ENCODE measurements at places on chromosomes 13 and 19.

GRCh38 chr13:80086304-80086721 is 254.6 kb downstream of the SPRY2 start:
- DNase-seq, result no peak

GRCh38 chr13:59203855-59204254 is 959.9 kb downstream of the DIAPH3 start:
- no peak for DNase-seq

DNA sequence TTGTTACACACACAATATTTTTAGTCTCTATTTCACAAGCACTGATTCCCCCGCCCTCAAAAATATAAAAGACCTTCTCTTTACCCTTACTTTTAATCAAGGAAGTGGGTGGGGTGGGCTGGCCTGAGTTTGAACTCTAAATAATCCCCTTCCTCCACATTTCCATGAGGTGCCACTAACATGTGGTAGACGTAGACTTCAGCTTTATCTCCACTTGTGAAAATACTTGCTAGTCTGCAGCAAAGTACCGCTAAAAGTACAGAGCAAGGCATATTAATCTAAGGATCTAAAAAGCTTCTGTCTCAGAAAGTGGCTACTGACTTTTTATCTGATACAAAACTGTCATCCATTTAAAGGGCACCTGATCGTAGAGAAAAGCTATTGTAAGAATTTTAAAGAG is 739.6 kb upstream of the SLC10A2 start:
- no peak for DNase-seq

GRCh38 chr13:106088085-106088484 is 447.4 kb downstream of the EFNB2 start:
- DNase-seq, result no peak

- DNase-seq, result no peak
Measured at GRCh38 chr13:43289470-43290255, 266.3 kb downstream of the DNAJC15 start.

GRCh38 chr13:60538566-60538965 is 141.5 kb downstream of the TDRD3 start:
- no peak for DNase-seq

GRCh38 chr19:47723581-47723940 is 10.3 kb downstream of the EHD2 start:
- DNase-seq, result no peak

DNA sequence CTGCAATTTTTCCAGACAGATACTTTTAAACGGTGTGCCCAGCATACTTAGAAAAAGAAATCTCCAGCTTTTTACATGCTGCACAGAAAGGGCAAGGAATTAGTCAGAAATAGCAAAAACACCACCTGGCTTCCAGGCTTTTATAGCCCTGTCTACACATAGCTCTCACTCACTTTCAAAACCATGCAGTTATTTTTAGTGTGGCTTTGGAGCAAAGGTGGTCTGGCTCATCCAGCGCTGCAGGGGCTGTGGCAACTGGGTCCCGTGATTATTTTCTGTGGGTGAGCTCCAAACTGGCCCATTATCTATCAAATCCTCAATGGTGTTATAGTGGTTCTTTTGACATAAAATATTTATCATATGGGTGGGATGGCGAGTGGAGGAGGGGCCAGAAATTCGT is 57.0 kb downstream of the COL4A2 start:
- DNase-seq, result no peak

GRCh38 chr13:43363156-43363953 is 340.0 kb downstream of the DNAJC15 start:
- DNase-seq, result no peak

GRCh38 chr13:36713887-36714286 is 40.1 kb downstream of the SERTM1 start:
- DNase-seq, result no peak

DNA sequence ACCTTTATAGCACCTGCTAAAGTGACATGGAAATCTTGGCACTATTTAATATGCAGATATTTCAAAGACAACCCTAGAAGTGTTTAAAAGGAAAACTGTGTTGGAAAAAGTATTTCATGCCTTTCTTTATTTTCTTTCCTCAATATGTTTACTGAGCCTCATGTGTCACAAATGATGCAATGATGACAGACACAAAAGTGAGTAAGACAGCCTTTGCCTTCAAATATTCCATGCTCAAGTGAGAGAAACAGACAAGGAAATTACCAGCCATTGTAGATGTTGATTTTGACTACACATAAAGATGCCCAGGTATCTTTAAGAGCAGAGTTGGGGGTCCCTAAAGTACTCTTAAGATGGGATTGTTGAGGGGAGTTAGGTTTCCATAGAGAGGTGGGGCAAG is 48.0 kb upstream of the TPP2 start:
- DNase-seq, result no peak

GRCh38 chr19:11494634-11495285 is 10.9 kb downstream of the ZNF653 start:
- no peak for DNase-seq

- no peak for DNase-seq
Measured at GRCh38 chr13:67033170-67033569, 197.0 kb downstream of the PCDH9 start.

DNA sequence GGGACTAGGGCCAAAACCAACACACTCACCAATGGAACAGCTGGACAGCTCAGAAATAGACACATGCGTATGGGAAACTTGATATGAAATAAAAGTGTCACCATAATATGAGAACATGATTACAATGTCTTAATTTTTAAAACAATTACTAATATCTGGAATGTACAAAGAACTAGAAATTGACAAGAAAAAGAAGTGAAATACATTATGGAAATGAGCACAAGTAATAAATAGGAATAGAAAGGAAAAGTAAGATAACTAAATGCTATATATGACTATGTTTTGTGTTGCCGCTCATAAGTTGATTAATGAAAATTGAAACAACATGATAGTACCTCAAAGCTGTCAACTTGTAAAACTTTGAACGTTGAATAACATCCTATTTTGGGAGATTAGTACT is 801.1 kb downstream of the SLITRK5 start:
- DNase-seq, result no peak

DNA sequence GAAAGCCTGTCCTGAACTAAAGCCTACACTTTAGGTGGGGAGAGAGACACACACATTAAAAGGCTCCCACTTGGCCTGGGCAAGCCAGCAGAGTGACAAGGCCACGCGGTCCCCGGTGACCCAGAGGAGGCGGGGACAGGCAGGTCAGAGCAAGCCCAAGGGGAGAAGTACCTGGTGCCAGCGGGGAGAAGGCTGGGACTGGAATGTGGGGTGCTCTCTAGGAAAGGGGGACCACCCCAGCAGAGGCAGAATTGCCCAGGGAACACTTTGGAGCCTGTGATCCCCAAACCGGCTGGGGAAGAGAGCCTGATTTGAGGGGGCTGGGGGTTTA is 82.3 kb downstream of the RAB20 start:
- DNase-seq, result no peak

DNA sequence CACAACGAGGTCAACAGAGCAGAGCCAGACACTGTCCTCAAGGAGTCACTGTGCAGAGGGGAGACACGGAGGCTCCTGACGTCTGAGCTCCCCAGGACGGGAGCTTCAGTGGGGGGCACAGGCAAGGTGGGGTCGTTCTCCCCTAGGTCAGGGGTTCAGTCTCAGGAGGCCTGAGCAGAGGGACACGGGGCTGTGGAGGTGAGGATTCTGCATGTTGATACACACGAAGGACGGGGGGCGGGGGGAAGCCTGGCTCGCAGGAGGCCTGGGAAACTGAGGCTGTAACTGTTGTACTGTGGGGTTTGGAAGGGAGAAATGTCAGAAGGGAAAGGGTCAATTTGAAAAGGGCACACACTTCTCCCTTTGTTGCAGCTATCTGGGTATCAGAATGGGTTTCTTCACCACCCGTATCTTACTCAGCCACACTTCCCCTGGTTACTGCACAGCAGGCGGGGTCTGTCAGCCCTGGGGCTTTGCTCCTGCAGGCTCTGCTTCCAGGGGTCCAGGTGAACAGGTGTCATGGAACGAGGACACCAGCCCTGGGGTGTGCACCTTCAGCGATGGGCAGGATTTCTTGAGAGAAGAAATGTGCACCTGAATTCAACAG is 748 bp upstream of the SIGLEC8 start:
- DNase-seq, result no peak

- no peak for DNase-seq
Measured at GRCh38 chr13:38334845-38335244, 14.8 kb upstream of the UFM1 start.

DNA sequence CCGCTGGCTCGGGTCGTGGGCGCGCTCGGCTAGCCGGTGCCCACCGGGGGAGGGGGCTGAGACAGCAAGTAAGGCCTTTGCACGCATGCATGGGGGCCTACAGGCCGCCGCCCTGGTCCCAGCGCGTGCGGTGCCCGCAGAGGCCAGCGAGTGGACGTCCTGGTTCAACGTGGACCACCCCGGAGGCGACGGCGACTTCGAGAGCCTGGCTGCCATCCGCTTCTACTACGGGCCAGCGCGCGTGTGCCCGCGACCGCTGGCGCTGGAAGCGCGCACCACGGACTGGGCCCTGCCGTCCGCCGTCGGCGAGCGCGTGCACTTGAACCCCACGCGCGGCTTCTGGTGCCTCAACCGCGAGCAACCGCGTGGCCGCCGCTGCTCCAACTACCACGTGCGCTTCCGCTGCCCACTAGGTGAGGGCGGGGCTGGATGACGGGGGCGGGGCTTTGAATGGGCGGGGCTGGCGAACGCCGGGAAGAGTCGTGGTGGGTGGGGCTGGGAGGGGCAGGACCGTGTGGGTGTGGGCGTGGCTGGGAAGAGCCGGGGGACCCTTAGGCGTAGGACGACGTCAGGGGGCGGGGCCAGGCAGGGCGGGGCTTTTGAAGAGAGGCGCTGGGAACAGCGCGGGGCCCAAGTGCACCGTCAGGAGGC is 2.1 kb downstream of the CILP2 start:
- DNase-seq, result no peak

DNA sequence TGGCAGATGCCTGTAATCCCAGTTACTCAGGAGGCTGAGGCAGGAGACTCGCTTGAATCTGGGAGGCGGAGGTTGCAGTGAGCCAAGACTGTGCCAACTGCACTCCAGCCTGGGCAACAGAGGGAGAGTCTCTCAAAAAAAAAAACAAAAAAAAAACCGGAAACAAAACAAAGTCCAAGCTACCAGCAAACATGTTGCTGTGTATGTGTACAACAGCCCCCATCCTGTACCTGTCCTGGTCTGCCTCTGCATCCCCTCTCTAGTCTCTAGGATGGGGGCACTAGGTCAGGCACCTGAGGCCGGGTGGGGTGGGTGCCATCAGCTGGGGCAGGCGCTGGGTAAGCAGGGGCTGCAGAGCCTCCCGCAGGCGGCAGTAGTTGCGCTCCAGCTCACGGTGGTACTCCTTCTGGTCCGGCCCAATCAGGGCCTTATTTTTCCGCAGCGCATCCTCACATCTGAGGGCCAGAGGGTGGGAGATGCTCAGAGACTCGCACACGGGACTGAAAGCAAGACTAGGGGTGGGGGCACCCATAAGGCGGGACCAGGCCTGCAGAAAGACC is 2.8 kb upstream of the KANK2 start:
- no peak for DNase-seq

DNA sequence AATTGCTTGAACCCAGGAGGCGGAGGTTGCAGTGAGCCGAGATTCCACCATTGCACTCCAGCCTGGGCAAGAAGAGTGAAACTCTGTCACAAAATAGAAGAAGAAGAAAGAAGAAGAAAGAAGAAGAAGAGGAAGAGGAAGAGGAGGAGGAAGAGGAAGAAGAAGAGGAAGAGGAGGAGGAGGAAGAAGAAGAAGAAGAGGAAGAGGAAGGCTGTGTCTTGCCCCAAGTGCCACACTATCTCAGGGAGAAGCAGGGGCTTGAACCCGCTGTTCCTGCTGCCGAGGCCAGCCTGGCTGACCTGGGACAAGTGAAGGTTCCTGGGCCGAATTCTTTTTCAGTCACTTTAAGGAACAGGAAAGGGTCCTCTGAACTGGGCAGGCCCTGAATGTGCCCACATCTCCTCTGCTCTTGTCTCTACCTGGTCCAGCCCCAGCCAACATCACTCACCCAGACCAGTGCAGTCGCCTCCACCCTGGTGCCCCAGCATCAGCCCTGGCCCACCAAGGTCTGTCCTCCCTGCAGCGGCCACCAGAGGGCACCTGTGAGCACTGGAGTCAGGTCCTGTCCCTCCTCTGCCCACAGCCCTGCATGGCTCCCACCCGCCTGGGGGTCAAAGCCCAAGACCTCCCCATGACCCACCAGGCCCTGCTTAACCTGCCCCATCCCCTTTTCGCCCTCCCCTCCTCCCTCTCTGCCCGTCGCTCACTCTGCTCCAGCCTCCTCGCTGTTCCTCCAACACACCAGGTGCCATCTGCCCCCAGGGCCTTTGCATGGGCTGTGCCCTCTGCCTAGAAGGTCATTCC is 20.0 kb downstream of the TICAM1 start:
- peak; percentile 81 for DNase-seq

- no peak for DNase-seq
Measured at GRCh38 chr13:46609726-46610125, 56.8 kb downstream of the LRCH1 start.

DNA sequence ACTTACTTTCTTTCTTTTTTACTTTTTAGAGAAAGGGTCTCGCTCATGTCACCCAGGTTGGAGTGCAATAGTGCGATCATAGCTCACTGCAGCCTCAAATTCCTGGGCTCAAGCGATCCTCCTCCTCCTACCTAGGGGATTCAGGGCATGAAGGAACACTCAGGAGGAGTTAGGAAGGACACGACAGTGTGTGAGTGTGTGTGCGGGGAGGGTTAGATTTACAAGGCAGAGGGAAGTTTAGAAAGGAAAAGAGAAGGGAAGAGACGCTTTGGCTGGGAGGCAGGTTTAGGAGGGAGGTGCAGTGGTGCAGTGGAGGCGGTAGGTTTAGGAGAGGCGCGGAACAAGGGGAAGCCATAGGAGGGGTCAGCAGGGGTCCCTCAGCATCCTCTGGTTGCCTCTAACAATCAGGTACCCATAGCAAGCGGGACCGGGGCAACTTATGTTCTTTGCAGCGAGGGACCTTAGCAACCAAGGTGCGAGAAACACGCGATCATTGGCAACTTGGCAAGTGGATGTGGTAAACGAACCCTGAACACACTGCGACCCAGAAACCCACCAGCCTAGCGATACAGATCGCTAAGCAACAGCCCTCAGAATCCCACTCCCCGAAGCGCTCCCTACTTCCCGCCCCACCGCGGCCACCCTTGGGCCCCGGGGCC is 501 bp downstream of the SIRT2 start:
- no peak for DNase-seq

DNA sequence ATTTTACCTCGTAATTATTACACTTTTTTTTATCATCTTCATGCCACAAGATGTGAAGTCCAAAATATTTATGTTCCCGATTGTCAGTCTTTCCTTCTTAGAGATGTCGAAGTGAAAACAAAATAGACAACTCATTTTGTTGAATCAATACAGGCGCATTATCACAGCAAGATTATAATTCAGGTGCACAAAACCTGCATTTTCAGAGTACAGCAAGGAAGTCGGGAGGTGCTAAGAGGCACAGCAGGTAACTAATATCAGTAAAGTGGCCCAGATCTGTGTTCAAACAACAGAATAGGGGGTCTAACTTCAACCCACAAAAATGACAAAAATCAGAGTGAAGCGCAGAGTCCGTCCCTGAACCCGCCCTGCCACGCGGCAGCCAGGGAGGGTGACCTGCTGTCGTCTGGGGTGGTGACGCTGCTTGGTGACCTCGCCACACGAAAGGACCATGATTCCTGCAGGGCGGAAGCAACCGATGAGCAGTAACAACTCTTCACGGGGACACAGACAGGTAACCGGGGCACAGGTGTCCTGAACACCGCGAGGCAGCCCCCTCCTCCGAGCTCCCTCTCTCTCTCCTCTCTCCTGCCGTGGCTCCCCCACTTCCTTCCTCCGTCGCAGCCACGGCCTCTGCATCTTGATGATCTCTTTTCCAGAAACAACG is 50.9 kb upstream of the SPACA7 start:
- no peak for DNase-seq

Measured in stimulated activated naive CD4-positive, alpha-beta T cell (primary cell).